ENCODE measurements at places on chromosomes 6 and 20.

GRCh38 chr6:166289207-166290060 lies 18.8 kb downstream of the PRR18 start:
- no peak for DNase-seq

DNA sequence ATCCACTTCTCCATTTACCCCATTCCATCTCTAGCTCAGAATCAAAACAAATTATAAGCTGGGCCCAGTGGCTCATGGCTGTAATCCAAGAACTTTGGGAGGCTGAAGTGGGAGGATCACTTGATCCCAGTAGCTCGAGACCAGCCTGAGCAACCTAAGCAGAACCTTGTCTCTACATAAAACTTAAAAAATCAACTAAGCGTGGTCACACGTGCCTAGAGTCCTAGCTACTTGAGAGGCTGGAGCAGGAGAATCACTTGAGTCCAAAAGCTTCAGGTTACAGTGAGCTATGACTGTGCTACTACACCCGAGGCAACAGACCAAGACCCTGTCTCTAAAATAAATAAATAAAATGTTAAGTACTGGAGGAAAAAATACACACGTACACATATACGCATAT lies 74.7 kb upstream of the RUNX2 start:
- no peak for DNase-seq

DNA sequence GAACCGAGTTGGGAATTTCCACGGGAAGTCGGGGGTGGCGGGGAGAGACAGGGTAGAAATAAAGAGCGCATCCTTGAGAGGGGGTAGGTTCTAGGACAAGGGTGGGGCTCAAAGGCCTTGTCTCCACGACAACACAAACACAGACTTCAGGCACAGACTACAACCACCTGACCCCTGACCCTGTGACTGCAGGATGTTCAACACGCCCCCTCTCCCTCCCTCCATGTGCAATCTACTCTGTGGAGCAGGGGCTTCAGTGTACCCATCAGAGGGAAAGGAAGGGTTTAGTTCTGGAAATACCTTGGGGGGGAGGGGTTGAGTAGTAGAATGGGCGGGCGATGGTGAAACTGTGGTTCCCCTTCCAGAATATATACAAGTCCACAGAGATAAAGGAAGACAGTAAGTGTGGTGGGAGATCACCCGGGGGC lies 651 bp upstream of the TAPBP start:
- DNase-seq, result peak; percentile 48

DNA sequence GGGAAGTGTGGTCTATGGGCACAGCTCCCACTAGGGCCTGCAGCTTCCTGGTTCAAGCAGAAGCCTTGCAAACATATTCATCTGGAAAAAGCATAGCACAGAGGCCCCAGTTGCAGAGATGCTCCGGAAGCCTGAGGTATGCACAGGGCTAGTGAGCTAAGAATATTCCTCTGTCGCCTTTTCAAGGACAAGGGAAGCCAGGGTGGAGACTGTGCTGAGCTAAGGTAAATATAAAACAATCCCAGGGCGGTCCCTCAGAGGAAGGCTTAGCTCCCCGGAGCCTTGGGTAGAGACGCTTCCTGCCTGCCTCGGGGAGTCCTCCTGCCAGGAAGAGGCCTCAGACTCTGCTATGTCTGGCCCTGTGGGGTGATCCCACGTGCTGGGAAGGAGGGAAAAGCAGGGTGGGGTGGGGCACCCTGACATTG lies 134.8 kb upstream of the FOXA2 start:
- no peak for DNase-seq

- DNase-seq, result no peak
Observed at GRCh38 chr6:160430751-160431150, 82.6 kb downstream of the SLC22A3 start.

DNA sequence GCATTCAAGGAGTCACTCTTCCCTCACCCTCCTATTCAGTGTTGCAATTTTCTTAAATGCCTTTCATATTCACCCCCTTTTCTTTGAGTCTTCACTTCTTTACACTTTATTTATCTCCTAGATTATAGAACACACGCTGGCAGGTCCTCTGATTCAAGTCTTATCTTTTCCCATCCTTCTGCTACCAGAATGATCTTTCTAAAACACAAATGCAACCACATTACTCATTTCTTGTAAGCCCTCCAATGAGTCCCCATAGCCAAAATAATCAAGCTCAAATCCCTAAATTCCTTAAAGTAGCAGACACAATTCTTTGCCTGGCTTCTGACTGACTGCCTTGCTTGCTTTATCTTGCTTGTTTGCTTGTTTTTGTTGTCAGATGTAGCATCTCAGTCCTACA lies 920.0 kb downstream of the TFAP2A start:
- no peak for DNase-seq

DNA sequence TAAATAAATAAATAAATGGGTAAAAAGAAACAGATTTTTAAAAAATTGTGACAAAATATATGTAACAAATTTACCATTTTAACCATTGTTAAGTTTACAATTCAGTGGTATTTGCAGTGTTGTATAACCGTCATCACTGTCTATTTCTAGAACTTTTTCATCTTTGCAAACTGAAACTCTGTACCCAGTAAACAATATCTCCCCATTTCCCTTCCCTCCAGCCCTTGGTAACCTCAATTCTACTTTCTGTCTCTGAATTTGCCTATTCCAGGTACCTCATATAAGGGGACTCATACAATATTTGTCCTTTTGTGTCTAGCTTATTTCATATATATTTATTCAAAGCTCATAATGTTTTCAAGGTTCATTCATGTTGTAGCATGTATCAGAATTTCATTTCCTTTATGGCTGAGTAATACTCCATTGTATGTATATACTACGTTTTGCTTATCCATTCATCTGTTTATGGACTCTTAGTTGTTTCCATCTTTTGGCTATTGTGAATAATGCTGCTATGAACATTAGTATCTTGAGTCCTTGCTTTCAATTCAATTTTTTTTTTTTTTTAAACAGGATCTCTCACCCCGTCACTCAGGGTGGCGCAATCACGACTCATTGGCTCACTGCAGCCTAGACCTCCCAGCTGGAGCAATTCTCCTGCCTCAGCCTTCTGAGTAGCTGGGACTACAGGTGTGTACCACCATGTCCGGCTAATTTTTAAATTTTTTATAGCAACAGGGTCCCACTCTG lies 8.9 kb downstream of the MANBAL start:
- no peak for DNase-seq

DNA sequence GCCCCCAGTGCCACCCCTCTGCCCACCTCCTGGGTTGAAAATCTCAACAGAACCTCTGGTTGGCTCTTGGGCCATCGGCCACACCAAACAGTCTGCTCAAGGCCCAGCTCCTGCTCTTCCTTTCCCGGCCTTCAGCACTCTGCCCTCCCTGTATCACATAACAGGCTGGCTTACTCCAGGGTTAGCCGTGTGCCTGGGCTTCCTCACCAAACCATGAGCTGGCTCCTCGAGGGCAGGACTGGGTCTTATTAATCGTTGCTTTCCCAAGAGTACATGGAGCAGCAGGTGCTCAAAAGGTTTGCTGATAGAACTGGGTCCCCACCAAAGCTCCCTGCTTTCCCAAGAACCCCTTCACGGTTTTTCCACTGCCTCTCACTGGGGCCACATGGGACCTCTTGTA lies 12.7 kb upstream of the FAM83C start:
- DNase-seq, result no peak

- no peak for DNase-seq
Observed at GRCh38 chr6:101114703-101115102, 233.6 kb upstream of the ASCC3 start.

- no peak for DNase-seq
Observed at GRCh38 chr6:45886776-45887175, 128.9 kb downstream of the CLIC5 start.

DNA sequence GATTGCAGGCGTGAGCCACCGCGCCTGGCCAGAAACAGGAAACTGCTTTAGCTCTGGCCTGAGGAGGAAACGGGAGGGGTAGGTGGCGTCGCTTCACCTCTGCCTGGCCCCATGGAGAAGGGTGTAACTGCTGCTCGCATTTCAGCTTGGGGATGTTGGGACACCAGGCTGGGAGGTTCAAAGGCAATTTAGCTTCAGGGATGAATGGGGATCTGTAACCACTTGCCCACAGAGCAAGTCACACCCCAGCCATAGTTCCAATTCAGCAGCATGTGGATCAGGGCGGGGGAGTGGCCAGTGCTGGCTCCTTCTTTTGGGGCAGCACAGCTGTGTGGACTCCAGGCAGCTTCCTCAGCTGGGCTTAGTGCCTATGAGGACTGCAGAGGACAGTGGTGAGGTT lies 34.8 kb upstream of the NUP153 start:
- no peak for DNase-seq

DNA sequence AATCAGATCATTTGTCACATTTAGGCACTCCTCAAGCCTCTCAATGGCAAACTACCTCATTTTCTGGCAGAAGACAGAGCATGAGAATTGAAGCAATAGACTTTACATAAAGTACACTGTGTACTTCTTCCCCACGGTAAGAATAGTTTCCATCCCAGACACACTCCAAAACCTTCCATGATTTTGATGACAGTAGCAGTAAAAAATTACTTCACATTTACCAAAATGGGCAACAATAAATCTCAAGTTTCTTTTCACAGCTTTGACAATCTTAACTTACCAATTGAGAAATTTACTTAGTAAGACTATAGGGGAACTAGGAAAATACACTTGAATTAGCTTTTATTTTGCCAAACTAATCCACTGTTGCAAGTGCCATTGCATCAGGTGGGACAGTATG lies 353.8 kb downstream of the HAO1 start:
- DNase-seq, result no peak

- DNase-seq, result no peak
Observed at GRCh38 chr6:166465003-166465399, 82.3 kb upstream of the MPC1 start.

DNA sequence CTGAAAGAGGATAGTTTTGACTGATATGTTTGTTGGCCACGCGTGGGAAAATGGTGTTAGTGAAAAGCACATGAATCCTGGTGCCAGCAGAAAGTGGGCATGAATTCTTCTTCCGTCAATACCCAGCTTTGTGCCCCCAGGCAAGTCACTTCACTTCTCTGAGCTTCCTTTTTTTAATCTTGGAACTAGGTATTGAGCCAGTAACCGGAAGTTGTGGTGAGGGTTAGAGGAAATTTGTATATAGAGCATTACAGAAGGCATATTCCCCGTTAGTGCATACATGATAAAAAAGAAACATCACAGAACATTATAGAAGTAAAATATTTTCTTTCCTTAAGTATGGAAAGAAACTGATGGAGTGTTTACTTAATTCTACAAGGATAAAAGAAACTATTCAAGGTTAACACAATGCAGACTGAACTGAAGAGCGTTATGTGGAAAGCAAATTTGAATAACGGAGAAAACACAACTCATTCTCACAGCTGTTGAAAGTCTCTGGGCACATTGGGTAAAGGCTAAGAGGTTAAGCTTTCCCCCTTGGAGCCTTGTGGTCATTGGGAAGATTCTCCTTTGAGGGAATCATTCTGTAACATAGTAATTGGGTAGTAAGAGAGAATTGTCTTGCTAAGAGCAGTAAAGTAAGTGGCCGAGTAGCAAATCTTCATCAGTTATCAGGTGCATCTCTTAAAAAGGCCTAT lies 223.1 kb downstream of the BCAS1 start:
- no peak for DNase-seq

DNA sequence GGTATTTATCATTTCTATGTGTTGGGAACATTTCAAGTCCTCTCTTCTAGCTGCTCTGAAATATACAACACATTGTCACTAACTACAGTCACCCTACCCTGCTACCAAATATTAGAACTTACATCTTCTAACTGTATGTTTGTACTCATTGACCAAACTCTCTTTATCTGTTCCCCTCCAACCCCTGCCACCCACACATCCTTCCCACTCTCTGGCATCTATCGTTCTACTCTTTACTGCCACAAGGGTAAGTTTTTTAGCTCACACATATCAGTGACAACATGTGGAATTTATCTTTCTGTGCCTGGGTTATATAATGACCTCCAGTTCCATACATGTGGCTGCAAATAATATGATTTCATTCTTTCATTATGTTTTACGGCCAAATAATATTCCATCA lies 171.9 kb downstream of the GMDS start:
- DNase-seq, result no peak

DNA sequence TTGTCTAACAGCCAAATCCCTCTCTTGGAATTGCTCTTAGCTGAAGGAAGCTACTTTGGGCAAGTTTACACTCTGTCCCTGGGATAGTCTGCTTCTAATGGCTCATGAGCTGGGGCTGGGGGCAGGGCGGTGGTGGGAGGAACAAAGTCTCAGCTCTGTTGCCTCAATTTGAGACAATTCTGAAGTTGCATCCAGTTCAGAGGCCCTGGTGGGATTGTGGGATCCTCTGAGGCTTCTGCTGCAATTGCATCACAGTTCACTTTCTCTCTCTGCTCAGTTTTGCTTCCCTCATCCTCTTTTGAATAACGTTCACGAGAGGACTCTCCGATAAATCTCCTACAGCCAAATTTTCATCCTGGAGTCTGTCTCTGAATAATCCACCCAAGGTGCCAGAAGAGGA lies 440.6 kb upstream of the SLC35B3 start:
- no peak for DNase-seq

DNA sequence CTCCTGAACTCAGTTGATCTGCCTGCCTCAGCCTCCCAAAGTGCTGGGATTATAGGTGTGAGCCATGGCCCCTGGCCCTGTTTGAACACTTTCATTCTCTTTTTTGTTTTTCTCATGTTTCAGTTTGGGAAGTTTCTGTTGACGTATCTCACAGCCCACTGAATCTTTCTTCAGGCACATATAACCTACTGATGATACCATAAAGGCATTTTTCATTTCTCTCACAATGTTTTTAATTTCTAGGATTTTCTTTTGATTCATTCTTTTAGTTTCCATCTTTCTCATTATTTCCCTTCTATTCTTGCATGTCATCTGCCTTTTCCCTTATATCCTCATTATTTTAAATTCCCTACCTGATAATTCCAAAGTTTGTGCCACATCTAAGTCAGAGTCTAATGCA lies 58.5 kb upstream of the EZR start:
- no peak for DNase-seq

- no peak for DNase-seq
Observed at GRCh38 chr20:2624190-2624589, 28.2 kb upstream of the NOP56 start.

GRCh38 chr6:33314943-33315792 lies 1.3 kb upstream of the TAPBP start:
- no peak for DNase-seq

GRCh38 chr6:5729813-5730517 lies 276.8 kb downstream of the NRN1 start:
- DNase-seq, result no peak

GRCh38 chr6:64040113-64040512 lies 404.5 kb downstream of the PHF3 start:
- no peak for DNase-seq

DNA sequence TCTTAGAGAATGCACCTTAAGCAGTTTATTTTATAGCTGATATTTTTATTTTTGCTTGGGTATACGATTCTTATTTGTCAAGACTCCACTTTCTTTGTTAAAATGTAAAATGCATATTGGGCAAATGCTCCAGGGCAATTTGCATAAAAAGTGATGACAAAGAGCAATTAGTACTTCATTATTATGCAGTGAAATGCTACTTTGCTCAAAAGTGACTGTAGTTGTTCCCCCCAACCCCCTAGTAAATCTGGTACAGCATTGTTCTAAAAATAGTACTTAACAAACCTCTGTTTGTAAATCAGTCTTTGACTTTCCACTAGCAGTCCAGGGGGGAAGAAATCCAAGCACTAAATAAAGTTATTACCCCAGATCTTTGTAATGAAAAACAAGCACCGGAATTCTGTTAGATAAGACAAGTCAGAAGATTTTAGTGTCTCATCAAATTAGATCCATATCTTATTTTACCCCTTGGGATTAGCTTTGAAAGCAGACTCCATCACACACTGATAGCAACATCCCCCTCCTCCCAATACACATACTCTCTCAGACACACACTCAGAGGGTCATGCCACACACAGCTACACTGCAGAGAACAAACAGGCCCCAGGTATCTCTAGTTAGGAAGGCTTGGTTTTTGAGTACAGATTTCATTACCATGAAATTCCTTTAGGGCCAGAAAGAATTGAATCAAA lies 32.9 kb upstream of the BACH2 start:
- no peak for DNase-seq

Data from anterior cingulate cortex (tissue), 58 donors.